ENCODE measurements at places on chromosomes 1 and 21.

DNA sequence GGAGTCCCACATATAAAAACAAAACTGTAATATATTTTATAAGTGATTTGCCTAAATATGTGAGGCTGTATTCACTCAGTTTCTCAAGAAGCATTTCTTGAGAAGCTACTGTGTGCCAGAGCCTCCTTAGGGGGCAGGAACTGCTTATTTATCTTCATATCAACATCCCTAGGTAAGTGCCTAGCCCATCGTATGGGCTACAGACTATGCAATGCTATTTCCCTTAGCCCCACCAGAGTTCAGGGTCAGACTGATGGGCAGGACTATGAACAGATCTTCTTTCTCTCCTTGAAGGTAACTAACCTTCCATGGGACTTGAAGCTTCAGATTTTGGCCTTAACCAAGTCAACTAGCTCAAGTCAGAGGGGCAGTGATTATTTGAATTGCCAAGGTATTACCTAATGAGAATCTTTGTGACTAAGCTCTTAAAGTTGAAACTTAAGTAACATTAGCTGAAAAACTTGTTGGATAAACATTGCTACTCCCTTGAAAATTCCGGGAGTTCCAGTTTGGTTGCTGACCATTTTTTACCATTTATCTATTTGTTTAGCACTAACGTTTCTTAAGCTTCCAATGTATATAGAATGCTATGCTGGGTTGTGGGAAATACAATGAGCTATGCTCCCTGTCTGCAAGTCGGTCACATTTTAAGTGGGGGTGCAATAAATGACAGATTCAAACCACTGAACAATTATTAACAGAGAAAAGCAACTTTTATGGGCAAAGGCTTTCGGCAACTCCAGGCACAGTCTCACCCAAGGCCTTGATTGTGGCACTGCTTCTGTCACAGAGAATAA is 85.2 kb downstream of the GPR88 start:
- DNase-seq, result no peak

DNA sequence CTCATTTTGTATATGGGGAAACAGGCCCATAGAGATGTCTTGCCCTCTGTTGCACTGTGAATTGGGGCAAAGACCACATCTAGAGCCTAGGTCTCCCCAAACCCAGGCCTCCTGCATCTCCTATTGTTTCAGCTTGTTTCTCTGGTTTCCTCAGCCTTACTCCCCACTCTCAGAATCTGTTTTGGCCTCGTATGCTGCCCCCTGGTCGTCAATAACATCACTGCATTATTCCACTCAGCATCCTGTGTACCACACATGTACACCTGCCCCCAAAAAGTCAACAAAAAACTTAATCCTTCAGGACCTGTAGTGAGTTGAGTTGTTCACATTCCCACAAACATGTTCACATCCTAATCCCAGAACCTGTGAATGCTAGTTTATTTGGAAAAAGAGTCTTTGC is 184.8 kb downstream of the BRINP2 start:
- no peak for DNase-seq

- DNase-seq, result no peak
These were observed 19.3 kb upstream of the TBX19 start for GRCh38 chr1:168261390-168261789.

- no peak for DNase-seq
These were observed 84.5 kb upstream of the ST6GALNAC5 start for GRCh38 chr1:76782809-76783208.

DNA sequence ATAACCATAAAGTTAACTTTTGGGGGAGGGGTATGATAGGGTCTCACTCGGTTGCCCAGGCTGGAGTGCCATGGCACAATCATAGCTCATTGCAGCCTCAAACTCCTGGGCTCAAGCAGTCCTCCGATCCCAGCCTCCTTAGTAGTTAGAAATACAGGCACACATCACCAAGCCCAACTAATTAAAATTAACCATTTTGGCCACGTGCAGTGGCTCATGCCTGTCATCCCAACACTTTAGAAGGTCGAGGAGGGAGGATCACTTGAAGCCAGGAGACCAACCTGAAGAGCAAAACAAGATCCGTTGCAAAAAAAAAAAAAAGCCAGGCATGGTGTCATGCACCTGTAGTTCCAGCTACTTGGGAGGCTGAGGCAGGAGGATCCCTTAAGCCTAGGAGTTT is 26.6 kb upstream of the MED18 start:
- no peak for DNase-seq

DNA sequence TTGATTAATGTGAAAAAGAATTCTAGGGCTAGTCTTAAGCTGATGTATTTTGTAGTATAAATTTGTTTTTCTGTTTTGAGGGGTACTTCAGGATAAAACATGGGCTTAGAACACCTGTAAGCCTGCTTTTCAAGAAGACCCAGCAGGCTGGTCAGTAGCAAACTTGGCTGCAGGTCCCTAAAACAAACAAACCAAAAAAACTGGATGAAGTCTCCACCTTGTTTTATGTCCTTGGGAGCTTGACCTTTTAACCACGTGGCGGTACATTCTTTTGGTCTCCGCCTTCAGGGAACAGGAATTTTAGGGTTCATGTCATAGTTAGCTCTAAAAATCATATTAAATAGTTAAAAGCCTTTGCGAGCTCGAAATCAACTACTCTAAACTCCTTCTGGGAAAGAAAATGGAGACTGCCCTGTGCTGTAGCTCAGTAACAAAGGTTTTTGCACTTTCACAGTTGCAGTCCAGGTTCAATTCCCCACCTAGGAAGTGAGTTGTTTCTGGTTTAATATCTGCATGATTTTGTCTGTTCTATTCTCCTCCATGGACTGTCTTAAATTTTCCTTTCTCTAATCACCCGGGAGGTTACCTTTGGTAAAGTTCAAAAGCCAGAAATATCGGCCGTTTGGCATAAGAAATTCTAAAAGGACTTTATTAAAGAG is 18.6 kb downstream of the PRDX6 start:
- DNase-seq, result no peak

GRCh38 chr1:247471445-247472016 is 13.6 kb upstream of the OR2B11 start:
- no peak for DNase-seq

Measured in stimulated activated CD8-positive, alpha-beta memory T cell treated with anti-CD3 and anti-CD28 coated beads, Interleukin-2, amount 100 ng/mL, for 48 hours (primary cell).